ENCODE measurements at places on chromosomes 16 and 17.
A peak's percentile ranks its signal among the peaks of the same experiment; 100 is the strongest.

GRCh38 chr17:33385133-33385532 lies 92.0 kb upstream of the ASIC2 start:
- no peak for DNase-seq

DNA sequence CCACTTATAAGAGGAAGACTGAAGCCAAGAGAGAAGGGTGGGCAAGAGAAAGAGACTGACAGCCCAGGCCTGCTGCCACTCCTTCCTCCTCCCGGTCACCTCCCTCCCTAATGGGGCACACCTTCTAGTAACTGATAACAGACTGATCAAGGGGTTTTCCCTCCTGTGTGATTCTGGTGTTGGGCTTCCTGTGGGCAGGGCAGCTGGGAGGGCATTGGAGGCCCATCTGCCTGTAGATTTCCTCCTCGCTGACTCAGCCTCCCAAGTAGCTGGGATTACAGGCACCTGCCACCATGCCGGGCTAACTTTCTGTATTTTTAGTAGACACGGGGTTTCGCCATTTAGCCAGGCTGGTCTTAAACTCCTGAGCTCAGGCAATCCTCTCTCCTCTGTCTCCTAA lies 16.2 kb downstream of the CA4 start:
- no peak for DNase-seq

DNA sequence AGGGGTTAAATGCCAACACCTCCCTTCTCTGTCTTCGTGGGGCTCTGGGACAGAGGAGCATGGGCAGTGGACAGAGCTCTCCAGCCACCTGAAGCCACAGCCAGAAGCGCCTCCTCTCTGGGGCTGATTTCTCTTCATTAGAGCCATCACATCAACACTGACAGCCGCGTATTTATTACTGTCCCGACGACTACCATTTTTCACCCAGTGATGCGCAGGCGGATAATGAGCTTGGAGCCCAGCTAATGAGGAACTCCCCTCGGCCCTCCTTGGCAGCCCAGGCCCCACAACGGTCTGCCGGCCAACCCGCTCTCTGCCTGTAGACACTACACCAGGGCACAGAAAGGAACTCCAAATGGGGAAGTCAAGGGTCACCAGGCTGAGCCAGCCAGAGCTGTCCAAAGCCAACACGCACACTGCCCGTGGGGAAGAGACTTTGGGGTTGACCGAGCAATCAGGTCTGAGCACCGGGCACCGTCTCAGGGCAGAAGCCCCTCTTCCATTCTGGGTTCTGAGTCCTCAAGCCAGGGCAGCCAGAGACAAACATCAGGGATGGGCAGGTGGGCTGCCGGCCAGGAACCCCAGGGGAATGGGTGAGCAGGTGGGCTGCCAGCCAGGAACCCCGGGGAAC lies 13.2 kb downstream of the SDK2 start:
- DNase-seq: no peak

DNA sequence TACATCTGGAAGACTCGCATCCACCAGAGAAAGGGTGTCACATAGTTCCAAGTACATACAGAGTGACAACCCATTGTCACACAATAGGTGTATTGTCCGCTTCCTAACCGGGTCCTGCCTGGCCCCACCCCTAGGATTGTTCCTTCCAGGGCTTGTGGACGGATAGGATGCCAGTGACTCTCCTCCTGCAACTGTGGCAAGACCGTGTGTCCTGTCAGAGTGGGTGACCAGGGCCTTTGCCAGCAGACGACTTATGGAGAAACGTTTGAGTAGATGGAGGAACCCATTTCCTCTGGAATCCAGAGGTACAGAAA lies 258.4 kb downstream of the CPPED1 start:
- no peak for DNase-seq

DNA sequence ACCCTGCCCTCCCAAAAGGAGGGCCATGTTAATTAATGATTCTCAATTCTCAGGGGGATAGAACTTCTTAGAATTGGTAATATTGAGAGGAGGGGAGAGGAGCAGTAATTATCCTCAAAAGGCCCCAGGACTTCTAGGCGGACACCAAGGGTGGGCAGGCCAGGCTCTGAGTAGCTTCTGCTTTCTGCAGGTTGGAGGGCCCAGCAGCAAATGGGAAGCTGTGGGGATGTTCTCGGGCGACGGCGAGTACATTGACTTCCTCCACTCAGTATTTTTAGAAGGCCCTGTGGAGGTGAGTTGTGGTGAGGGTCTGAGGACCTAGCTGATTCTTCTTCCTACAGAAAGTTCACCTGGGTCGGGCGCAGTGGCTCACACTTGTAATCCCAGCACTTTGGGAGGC lies 57.5 kb downstream of the DNAH2 start:
- no peak for DNase-seq

DNA sequence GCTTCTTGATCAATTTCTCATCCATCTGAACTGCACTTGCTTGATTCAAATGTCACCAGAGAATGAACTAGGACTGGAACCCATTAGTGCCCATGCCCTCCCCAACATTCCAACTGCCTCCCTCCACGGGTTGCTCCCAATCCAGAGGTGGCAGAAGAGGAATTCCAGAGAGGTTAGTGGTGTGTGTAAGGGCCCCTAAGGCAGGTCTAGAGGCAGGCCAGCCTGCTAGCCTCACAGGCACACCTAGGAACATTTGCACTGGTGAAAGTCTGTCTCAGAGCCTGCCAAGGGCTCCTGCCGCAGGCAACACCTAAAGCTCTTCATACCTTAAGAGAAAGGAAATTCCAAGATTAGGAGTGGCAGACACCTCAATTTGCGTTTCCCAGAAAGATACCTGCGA lies 21.2 kb upstream of the CMTM4 start:
- DNase-seq: peak; percentile 45

Data from EH (cell line).